Choroid plexus epithelial cell (primary cell): ENCODE measurements at places on chromosomes 6 and 20.

GRCh38 chr6:161547617-161548016 lies 273.8 kb upstream of the AGPAT4 start:
- peak; percentile 2 for DNase-seq

DNA sequence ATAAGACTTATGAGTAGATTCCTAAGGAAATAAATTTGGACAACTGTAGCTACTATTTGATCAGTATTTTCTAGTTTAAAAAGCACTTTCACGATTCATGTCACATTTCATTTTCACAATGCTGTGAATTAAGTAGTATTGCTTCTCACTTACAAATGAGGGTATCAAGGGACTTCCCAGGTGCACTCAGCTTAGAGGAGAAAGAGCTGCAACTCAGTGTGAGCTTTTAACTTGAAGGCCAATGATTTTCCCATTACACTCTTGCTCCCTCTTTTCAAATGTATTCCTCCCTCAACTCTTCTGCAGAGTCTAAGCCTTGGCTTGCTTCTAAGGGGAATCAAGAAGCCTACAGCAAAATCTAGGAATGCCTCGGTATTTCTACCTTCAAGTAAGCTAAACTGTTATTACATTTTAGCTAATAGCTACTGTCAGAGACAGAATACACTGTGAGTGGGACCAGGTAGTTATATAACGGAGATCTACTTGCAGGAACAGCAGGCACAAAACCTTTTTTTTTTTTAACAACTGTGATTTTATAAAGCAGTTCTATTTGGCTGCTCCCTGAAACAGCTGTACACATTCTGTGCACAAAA lies 339.0 kb downstream of the SYNE1 start:
- DNase-seq: no peak

- peak; percentile 71 for DNase-seq
These were observed 29.4 kb downstream of the PHIP start for GRCh38 chr6:79048611-79049010.

- DNase-seq: no peak
These were observed 65.8 kb upstream of the FUT9 start for GRCh38 chr6:95949985-95950384.

- DNase-seq: no peak
These were observed 138.8 kb upstream of the HMGN3 start for GRCh38 chr6:79373246-79373645.

- no peak for DNase-seq
These were observed 154.9 kb upstream of the BEND6 start for GRCh38 chr6:56799989-56800388.

DNA sequence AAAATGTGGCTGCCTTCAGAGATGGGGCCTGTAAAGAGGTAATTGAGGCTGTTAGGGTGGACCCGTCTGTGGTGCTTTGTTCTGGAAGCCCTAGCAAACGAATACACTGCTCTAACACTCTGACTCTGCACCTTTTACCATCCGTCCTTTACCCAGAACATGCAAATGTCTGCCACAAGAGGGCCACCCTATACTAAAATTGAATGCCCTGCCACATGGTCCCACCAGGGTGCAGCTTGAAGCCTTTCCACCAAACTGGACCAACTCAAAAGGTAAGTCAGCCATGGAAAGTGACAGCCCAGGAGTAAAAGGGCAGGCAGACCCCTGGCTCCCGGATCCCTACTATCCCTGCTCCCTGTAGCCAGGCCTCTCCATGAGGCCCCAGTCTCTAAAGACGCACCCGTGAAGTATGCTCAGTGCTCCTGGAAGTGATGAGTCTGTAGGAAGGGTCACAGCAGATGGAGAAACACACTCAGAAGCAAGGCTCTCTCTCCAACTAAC lies 5.8 kb upstream of the BFSP1 start:
- peak; percentile 90 for DNase-seq

DNA sequence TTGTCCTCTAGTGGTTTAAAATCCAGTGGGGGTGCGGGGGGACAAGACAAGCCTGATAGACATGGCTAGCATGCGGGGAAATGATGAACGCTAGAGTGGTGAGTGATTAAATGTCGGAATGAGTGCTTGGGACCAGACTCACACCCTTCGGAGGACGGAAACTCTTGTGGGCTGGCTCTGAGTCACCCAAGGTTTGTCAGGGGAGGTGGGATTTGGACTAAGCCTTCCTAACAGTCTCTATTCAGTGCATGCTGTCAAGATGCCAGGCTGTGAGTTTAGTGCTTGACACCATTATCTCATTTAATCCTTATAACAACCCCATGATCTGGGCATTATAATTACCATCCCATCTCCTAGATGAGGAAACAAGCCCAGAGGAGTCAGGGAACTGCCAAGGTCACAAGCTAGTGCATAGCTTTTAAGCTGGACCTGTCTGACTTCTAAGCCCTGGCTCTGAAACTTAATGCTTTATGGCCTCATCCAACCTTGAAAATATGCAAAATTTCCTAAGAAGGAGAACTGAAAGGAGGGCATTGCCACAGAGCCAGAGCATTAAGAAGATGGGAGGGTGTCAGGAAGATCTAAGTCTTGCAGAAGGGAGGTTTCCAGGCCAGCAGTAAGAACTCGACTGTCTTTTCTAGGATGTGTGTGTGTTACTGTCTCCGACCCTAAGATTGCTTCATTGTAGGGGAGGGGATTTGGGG lies 168.7 kb upstream of the LRFN2 start:
- no peak for DNase-seq

GRCh38 chr6:44868335-44868668 lies 459.8 kb upstream of the RUNX2 start:
- DNase-seq: no peak

DNA sequence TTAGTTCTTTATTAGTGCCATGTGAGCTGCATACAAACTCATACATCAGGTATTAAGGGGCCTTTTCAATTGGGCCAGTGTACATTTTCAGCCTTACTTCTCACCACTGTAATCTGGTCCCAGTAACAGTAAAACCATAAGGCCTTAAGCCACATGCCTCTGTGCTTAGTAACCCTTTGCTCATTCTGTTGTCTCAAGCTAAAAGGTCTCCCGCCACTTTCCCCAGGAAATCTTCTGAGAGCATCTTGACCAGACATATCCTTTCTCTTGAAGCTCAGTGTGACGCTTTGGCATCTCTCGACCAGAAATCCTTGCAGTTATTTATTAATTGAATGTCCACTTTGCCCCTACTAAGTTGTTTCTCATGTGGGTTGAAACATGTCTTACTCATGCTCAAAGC lies 68.0 kb downstream of the CYP39A1 start:
- DNase-seq: peak; percentile 6

DNA sequence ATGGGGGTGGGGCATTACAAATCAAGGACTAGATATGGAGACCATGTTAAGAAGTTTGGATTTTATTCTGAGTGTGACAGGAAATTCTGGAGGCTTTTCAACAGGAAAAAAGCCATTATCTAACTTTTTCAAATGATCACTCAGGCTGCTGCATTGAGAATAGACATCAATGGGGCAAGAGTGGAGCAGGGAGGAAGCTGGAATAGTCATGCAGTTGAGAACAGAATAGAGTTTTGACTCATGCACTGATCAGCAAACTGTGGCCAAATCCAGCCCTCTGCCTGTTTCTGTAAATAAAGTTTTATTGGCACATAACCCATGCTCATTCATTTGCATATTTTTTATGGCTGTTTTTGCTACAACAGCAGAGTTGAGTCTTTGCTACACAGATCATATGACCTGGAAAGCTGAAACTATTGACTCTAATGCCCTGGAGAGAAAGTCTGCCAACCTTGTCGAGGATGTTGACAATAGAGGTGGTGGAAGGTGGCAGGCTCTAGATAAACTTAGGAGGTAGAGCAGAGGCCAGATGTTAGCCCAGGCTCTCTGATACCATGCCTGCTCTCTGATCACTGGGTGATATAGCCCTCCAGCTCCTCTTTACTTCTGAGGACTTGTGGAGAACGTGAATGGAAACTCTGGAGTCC lies 441.8 kb downstream of the PTPRT start:
- no peak for DNase-seq
